ENCODE measurements at places on chromosomes 1 and 21. TPM values are rescaled to one million over a fixed set of nuclear protein-coding genes. Genes with fewer than 3 reads are reported as not detected.
A peak's percentile ranks its signal among the peaks of the same experiment; 100 is the strongest.

GRCh38 chr1:161801955-161802354, 35.8 kb downstream of the ATF6 start:
- DNase-seq = peak; percentile 33

GRCh38 chr1:176791906-176792305, 328.9 kb downstream of the PAPPA2 start:
- DNase-seq = no peak

GRCh38 chr1:107365527-107366240, 224.8 kb downstream of the NTNG1 start:
- no peak for DNase-seq

- no peak for DNase-seq
These were observed 25.3 kb downstream of the ZFYVE9 start for GRCh38 chr1:52166996-52167753.

DNA sequence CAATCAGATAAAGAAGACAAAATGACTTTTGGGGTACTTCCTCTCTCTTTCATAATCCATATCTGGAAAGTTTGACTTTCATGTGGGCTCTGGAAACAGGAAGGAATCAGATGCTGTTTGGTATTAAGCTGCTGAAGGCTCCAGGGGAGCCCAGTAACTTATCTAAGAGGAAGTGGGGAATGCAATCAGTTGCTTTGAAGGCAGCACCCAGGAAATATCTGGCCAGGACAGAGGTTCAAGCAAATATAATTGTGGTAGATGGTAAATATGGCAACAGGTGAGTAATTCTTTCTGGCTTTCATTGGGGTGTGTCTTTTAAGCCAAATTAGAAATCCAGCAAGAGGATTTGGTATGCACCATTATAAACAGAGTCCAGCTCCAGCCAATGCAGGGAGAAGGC, 44.4 kb downstream of the COLGALT2 start:
- no peak for DNase-seq

Gene PIGR
- total RNA-seq = not detected

Gene SPATA1
- total RNA-seq = 1.8 TPM

Gene TRPM2
- total RNA-seq = 0.42 TPM

DNA sequence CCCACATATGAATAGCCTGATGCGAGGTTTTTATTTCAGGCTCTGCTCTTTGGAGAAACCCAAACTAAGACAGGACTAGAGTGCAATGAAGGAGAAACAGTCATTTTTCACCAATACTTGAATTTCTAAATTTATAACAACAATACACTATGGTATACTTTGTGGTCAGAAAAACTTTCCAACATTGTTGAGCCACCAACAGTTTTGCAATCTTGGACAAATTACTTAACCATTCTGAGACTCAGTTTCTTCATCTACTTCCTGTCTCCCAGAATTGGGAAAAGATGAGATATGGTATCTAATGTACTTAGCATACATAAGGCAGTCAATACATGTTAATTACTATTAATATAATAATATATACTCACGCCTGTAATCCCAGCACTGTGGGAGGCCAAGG, 519.8 kb upstream of the PLXNA2 start:
- no peak for DNase-seq

DNA sequence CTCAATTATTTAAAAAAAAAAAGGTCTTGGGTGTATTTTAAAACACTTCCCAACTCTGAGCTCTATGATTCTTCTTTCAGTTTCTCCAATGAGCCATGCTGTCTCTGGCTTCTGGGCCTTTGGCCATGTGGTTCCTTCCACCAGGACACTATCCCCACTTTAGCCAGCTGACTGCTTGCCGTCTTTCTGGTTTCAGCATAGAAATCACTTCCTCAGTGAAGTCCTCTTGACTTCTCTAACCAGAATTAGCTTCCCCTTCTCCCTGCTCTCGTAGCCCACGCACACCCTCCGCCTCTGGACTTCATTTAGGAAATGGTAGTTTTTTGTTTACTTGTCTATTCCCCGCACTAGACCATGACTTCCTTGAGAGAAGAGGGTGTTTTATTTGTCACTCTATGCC, 1.1 kb upstream of the DIO1 start:
- DNase-seq = no peak

- peak; percentile 49 for DNase-seq
These were observed 1.1 kb downstream of the LRRC8C start for GRCh38 chr1:89633800-89634625.

- no peak for DNase-seq
These were observed 110.0 kb downstream of the GLUL start for GRCh38 chr1:182281541-182281940.

GRCh38 chr1:36888811-36889477, 145.4 kb downstream of the GRIK3 start:
- DNase-seq = peak; percentile 4

DNA sequence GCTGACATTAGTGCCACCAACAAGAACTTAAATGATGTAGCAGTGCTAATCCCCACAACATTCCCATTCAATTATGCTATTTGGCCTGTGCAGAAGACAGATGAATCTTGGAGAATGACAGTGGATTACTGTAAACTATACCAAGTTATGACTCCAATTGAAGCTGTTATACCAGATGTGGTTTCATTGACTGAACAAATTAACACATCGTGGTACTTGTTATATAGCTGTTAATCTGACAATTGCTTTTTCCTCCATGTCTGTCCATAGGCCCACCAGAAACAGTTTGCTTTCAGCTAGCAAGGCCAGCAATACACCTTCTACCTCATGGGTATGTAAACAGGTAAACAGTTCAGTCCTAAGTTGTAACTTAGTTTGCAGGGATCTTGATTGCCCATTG, 101.1 kb downstream of the S1PR1 start:
- no peak for DNase-seq

- DNase-seq = no peak
These were observed 154.5 kb upstream of the PKN2 start for GRCh38 chr1:88529581-88529980.

Gene DDAH1
- 33.3 TPM for total RNA-seq

Gene LEFTY1
- 2,746 TPM for total RNA-seq

DNA sequence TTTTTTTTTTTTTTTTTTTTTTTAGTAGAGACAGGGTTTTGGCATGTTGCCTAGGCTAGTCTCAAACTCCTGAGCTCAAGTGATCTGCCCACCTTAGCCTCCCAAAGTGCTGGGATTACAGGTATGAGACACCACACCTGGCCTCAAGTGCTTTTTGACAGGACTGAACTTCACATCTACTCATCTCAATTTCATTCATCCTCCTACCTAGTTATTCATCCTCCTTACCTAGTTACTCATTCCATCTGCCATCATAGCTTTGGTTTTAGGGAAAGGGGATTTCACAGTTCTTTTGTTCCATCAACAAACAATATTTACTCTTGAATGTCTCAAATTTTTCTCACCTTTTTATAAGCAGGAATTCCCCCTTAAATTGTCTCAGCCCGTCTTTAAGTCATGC, 38.6 kb upstream of the RALGPS2 start:
- no peak for DNase-seq

All from H7 (cell line).